ENCODE measurements at places on chromosomes 13 and 19. TPM values are rescaled to one million over a fixed set of nuclear protein-coding genes. Genes with fewer than 3 reads are reported as not detected.

DNA sequence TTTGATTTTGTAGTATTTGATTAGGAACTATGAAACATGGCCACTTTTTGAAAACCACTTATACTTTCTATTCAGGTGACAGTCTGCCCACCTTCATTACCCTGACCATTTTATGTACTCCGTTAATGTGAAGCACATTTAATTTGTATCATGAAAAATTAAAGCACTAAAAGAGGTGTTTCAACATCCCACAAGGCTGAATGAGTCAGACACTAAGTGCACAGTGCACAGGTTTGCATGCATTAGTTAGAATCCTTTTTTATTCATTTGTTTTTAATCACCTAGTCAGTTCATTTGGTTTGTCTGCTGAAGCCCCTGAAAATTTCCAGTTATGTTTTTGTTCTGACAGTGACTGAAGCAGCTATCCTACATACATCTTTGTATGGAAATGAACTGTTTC is 271.0 kb downstream of the SLITRK5 start:
- no peaks in the 10 kb centered on the region for H3K27me3 ChIP-seq
- no peak for DNase-seq
- no peaks in the 10 kb centered on the region for H3K36me3 ChIP-seq
- H3K4me1 ChIP-seq = no peaks in the 10 kb centered on the region

The ZNF699 gene
- 7.5 TPM for total RNA-seq

- no peak for DNase-seq
- no peak overlapping the region for H3K4me3 ChIP-seq
- no peak overlapping the region for H3K27ac ChIP-seq
- H3K4me1 ChIP-seq = no peaks in the 10 kb centered on the region
Observed at GRCh38 chr13:109840201-109840892, 54.0 kb upstream of the IRS2 start.

GRCh38 chr19:2507109-2507508 is 31.2 kb downstream of the GADD45B start:
- no peaks in the 10 kb centered on the region for H3K36me3 ChIP-seq
- H3K27ac ChIP-seq = no peak overlapping the region
- no peaks in the 10 kb centered on the region for H3K4me1 ChIP-seq
- no peaks in the 10 kb centered on the region for H3K27me3 ChIP-seq

The ZNF471 gene
- not detected for total RNA-seq

GRCh38 chr13:79860791-79861190 is 379.8 kb downstream of the NDFIP2 start:
- no peaks in the 10 kb centered on the region for H3K36me3 ChIP-seq
- H3K4me1 ChIP-seq = peaks cover 13% of the 10 kb centered on the region
- no peaks in the 10 kb centered on the region for H3K27me3 ChIP-seq

GRCh38 chr19:33941133-33941532 is 144.5 kb downstream of the KCTD15 start:
- no peak overlapping the region for H3K27ac ChIP-seq
- H3K27me3 ChIP-seq = no peaks in the 10 kb centered on the region
- no peak overlapping the region for H3K4me3 ChIP-seq
- DNase-seq = peak; percentile 11

The ZNF835 gene
- 0.69 TPM for total RNA-seq

- peak overlapping the region; percentile 89 for H3K27ac ChIP-seq
- H3K27me3 ChIP-seq = no peaks in the 10 kb centered on the region
- peaks cover 11% of the 10 kb centered on the region for H3K4me1 ChIP-seq
- DNase-seq = peak; percentile 67
Observed at GRCh38 chr19:55259540-55260210, 858 bp upstream of the PPP6R1 start.

DNA sequence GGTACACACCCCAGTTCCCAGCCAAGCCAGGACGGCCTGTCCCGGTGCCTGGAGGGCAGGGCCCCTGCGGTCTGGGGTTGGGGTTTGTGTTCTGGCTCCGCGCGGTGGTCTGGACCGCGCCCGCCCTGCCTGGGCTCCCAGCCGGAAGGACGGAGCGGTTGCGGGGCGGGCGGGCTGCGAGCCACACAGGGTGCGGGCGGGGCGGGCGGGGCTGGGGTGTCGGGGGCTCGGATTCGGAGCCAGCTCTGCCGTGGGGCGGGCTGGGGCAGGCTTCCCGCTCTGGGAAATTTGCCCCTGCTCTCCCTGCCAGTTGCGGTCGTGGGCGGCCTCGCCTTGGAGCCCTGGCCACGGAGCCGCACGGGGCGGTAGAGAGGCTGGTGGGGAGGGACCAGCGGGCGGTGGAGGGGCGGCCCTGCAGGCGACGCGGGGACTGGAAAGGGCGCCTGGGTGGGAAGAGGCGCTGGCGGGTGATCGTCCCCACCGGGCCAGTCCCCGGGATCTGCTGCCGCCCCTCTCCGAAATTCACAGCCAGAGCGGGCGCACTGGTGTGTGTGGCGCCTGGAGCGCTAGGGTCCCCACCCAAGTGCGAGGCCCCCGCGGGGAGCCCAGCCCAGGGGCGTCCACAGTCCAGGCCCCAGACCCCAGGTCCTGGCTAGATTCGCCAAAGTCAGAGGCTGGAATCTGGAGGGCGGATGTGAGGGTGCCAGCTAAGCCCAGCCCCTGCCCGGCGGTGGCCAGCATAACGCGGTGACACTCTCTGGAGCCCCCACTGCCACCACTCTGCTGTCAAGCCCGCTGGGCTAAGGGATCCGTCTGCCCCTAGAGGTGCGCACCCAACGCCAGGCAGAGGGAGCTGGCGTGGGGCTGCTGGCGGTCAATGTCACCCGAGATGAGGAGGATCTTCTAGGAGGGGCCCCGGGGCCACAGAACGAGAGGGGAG is 11.0 kb upstream of the ZNF492 start:
- H3K4me1 ChIP-seq = no peaks in the 10 kb centered on the region
- no peak overlapping the region for H3K4me3 ChIP-seq
- no peak overlapping the region for H3K27ac ChIP-seq
- no peaks in the 10 kb centered on the region for H3K36me3 ChIP-seq

- H3K4me1 ChIP-seq = peaks cover 26% of the 10 kb centered on the region
- no peaks in the 10 kb centered on the region for H3K36me3 ChIP-seq
- peak overlapping the region; percentile 45 for H3K27ac ChIP-seq
Observed at GRCh38 chr13:23632048-23632582, 61.9 kb downstream of the TNFRSF19 start.

The LRG1 gene
- total RNA-seq = 0.99 TPM

The AXL gene
- total RNA-seq = 15.3 TPM

DNA sequence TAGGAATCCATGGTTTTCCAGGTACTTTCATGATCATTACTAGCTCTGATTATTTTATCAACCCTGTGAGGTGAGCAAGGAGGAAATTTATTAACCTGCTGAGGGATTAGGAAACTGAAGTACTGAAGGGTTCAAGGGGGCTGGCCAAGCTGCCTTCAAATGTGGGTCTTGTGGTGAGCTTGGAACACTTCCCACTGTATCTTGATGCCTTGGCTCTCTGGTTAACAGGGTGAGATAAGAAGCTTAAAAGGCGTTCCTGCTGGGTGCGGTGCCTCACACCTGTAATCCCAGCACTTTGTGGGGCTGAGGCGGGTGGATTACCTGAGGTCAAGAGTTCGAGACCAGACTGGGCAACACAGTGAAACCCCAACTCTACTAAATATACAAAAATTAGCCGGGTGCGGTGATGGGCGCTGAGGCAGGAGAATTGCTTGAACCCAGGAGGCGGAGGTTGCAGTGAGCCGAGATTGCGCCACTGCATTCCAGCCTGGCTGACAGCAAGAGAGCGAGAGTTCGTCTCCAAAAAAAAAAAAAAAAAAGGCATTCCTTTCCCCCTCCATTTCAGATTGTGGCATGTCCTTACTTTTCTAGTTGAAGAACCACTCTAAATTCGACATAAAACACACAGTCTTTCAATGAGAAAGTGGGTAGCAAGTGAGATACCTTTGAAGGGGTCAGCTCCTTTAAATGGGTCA is 70.2 kb downstream of the KLF2 start:
- no peak overlapping the region for H3K4me3 ChIP-seq
- no peak for DNase-seq
- peaks cover 64% of the 10 kb centered on the region for H3K36me3 ChIP-seq
- H3K27me3 ChIP-seq = no peaks in the 10 kb centered on the region

GRCh38 chr13:76300688-76301087 is 585.5 kb downstream of the KCTD12 start:
- no peaks in the 10 kb centered on the region for H3K4me1 ChIP-seq
- no peaks in the 10 kb centered on the region for H3K36me3 ChIP-seq
- H3K27ac ChIP-seq = no peak overlapping the region

All from endodermal cell (in vitro differentiated cells).